Activated T-cell treated with anti-CD3 and anti-CD28 coated beads for 24 hours (primary cell): ENCODE measurements at places on chromosomes 4 and X.

- no peak for DNase-seq
These were observed 152.5 kb upstream of the SPRY1 start for GRCh38 chr4:123244137-123244536.

DNA sequence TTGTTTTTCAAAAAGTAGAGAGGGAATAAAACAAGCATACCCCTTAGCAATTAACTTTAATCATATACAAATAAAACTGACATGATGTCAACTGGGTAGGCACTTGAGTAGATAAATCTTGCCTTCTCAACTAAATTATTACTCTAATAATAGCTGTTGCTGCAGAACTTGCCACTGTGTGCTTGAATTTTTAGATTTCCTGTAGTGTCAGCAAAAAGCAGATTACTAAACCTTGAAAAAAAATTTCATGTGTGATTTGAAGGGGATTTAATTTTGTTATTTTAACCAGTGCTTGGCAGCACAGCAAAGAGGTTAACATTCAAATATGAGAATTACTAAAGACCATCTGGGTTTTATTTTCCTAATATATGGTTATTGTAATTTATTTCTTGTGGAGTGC is 438.3 kb upstream of the SPANXN1 start:
- DNase-seq, result no peak

DNA sequence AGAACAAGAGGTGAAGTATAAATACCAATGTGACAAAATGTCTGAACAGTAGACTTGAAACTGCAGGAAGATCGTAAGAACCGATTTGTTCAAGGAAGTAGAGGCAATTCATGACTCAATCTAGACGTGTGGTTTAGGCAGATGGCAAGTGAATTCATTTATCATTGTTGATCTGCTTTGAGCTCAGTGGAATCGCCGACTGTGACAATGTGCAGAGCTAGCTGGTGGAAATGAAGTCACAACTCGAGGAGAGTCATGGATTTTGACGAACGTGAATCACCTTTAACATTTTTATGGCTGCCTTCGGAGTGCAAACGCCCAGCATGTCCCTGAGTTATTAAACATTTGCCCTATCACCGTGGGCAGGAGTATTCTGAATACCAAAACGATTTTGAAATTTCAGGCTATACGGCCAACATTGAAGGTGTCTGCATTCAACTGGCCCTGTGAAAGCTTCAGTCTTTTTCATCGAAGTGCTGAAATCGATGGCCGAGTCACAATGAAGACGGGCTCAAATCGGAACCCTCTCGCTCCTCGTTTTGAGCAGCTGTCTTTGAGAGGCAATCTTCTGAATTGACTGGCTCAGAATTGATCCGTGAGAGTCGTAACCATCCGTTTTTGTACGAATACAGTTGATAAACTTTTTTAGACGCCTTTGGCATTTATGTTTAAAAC is 689 bp upstream of the OGT start:
- DNase-seq, result peak; percentile 52

GRCh38 chr4:73258436-73258685 is 237 bp downstream of the ANKRD17 start:
- no peak for DNase-seq

GRCh38 chr4:77821775-77822174 is 2.6 kb upstream of the CNOT6L start:
- no peak for DNase-seq

DNA sequence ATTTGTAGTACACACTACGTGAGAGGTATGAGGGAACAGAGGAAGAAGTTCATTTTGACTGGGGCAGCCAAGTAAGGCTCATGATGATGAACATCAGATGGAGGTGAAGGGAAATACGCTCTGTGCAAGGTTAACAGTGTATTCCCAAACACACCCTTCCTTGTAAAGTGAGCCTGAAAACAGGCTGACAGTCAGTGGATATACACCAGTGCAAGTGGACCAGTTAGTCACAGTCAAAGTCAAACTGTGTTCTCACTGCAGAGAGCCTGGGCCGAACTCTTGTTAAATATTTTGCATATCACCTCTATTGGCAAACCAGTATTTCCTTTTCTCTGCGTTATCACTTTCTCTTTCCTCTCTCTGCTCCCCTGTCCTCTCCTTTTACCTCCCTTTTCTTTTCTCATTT is 23.4 kb upstream of the RHOH start:
- no peak for DNase-seq

GRCh38 chr4:90120815-90121214 is 6.4 kb upstream of the CCSER1 start:
- DNase-seq, result no peak

DNA sequence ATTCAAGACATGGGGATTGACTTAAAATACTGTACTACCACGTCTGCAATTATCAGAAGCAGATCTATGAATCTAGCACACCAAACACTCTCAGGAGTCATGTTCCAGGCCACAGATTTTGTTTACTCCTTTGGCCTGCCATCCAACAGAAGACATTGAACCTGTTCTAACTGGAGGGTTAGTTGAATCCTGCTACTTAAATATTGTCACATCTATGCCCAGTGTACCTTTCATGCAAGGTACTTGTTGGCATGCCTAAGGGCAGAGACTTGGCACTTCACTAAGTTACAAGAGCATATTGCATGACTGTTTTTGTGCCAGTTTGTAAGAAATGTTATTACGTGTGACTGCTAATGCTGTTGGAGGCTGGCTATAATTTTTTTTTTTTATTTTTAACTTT is 126.9 kb upstream of the BCOR start:
- no peak for DNase-seq

GRCh38 chrX:86263526-86263925 is 115.3 kb downstream of the DACH2 start:
- no peak for DNase-seq

GRCh38 chr4:5804656-5805055 is 88.2 kb downstream of the CRMP1 start:
- DNase-seq, result no peak

GRCh38 chr4:40804598-40804997 is 54.8 kb downstream of the NSUN7 start:
- no peak for DNase-seq

- DNase-seq, result no peak
These were observed 174.4 kb downstream of the CAMK2D start for GRCh38 chr4:113587156-113587555.

DNA sequence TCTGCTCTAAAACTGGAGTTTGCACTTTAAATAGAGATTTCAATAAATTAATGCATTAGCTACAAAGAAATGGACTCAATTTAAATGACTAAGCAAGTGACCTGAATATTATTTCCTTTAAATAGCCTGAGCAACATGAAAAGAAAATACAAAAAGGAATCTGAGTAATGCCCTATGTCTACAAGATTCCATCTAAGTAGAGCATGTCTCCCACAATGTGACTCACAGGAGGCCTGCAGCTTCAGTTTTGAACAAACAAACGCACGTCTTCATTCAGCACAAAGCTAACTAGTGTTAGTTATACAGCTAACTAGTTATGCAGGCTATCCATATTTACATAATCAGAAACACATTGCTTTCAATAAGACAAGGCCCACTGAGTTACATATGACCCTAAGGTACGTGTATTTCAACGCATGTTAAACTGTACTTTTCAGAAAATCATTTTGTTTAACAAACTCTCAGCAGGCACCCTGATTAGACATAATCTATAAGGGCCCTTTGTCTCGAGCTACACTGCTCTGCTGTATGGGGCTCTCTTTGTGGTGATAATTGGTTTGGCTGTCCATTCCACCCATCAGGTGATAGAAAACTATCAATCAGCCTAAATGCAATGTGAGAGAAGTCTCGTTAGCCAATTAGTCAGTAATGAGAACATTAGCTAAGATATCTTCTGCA is 116.5 kb downstream of the MAML3 start:
- no peak for DNase-seq

DNA sequence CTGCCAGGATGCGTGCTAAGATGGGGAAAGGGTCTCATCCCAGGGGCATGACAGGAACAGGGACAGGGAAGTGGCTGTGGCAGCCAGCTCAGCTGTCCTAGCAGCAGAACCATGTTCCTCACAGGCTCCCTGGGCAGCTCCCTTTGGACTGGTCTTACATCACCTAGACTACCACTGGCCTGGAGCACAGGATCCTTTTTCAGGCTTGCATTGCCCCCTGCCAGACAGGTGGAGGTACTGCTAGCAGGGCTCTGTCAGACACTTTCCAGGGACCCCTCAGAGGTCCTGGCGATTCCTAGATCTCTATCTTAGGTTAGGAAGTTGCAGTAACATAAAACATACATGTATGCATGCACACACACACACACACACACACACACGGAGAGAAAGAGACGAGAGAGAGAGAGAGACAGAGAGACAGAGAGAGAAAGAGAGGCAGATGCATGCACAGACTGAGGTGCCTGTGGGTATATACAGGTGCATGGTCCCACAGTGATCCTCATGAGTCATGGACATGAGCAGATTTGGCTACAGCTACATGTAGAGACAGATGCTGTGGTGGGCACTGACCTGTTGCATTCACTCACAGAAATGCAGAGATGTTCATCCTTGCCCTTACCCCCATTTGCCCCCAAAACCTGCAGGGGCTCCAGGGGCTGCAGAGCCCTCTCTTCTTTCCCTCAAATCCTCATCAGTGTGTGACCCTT is 63.6 kb downstream of the STARD8 start:
- no peak for DNase-seq

DNA sequence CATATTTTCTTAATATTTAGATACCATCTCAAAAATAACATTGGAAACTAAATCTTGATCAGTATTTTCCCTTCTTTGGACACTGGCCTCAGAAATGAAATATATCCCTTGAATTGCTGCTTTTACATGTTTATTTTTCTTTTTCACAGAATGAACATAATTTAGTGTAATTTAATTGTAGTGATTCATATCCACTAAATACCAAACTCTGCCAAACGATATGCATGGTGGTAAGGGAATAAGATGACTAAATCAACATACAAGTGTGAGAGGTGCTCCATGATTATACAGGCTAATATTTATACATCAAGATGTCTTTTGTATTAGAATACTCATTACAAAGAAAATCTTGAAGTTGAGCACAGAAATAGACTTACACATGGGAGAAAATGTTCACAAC is 216.8 kb upstream of the PACRGL start:
- DNase-seq, result no peak

DNA sequence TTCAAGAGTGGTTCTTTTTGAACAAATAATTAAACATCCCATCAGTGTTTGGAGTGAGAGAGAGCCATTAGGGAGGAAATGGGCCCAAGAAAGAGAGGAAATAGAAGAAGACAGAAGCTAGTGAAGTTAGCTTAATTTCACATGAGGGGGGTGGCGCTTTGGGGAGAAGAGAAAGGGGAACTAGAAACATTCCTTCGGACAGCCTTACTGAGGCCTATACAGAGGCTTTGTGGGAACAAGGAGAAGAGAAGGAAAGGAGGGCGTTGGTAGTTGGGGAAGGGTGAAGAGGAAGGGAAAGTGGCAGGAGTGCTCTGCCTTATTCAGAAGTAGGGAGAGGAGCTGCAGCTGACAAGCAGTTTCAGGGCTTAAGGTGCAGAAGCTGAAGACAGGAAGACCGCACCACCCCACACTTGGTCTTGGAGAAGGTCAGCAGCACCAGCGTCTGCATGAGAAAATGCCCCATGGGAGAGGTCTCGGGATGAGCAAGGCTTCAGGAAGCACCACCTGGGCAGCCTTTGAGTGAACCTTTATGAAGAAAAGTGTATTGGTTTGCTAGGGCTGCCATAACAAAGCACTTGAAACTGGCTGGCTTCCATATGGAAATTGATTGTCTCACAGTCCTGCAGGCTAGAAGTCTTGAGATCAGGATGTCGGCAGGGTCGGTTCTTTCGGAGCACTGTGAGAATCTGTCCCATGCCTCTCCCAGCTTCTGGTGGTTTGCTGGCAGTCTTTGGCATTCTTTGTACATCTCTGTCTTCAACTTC is 85.1 kb downstream of the KIT start:
- no peak for DNase-seq

DNA sequence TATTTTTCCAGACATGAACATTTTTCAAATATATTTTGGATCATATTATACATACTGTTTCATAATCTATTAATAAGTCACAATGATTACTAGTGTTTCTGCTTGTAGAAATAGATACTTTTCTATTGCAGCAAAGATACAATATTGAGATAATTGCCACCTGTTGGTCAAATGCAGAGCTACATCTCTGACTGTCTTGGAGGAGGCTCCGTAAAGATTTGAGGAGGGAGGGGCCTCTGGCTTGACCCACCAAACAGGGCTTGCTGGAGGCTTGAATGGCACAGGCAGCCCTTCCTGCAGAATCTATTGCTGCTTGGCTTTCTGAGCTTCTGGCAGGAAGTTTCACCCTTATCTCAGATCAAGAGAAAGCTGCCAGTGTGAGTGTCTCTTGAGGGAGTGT is 99.3 kb upstream of the ARMCX2 start:
- DNase-seq, result peak; percentile 15

DNA sequence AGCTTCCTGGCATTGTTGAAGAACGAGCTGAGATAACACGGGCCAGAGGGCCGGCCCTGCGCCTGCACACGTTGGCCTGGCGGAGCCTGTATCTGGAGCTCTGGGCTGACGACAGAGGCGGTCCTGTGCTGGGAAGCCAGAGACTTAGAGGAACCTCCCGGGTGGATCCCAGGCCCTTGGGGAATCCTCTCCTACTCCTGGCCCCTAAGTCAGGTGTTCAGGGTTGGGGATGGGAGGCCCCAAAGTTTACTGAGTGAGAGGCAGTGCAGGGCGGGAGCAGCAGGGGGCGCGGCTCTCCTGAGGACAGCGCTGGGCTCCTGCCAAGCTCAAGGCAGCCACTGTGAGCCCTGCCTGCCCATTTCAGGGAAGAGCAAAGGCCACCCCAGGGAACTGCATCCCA is 2.5 kb upstream of the HTRA3 start:
- DNase-seq, result no peak

DNA sequence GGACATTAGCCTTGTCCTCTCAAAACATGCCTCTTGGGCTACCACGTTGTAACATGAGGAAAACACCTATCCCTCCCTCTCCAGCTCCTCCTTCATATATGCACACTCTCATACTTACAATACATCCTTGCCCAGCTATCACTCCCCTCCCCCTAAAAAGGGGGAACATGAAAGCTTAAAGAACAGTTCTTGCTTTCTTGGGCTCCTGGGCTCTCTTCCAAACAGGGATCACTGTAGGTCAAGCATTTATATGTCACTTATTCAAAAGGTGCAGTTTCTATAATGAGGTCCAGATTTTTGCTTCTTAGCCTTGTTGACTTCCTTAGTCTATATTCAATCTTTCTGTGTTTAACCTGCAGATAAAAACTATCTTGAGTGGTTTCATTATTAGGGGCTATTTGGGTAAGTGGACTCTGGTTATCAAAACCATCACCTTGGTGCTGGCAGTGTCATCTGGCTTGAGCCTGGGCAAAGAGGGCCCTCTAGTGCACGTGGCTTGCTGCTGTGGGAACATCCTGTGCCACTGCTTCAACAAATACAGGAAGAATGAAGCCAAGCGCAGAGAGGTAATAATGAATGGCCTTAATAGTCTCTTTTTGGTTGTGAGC is 119.4 kb downstream of the AKAP4 start:
- DNase-seq, result no peak

- DNase-seq, result no peak
These were observed 356.7 kb upstream of the DIPK2B start for GRCh38 chrX:45557387-45557786.

DNA sequence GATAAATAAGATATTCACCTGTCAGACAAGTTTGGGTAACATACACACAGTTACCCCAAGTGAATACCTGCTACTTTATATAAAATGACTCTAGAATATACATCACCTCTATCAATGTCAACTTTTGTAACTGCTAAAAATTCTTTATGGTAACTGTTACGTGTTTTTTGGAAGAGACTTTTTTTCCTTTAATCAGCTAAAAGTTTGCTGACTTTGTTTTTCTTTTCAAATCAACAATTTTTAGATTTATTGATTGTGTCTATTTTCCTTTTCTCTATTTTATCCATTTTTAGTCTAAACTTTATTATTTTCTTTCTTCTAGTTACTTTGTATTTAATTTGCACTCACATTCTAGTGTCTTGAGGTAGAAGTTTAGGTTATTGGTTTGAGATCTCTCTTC is 1106.6 kb upstream of the LCORL start:
- no peak for DNase-seq
